Activated CD4-positive, alpha-beta T cell treated with anti-CD3 and anti-CD28 coated beads for 4 hours (primary cell): ENCODE measurements at places on chromosomes 6 and 20.
A peak's percentile ranks its signal among the peaks of the same experiment; 100 is the strongest.

GRCh38 chr6:49892280-49892679, 25.9 kb upstream of the CRISP1 start:
- no peak for DNase-seq

DNA sequence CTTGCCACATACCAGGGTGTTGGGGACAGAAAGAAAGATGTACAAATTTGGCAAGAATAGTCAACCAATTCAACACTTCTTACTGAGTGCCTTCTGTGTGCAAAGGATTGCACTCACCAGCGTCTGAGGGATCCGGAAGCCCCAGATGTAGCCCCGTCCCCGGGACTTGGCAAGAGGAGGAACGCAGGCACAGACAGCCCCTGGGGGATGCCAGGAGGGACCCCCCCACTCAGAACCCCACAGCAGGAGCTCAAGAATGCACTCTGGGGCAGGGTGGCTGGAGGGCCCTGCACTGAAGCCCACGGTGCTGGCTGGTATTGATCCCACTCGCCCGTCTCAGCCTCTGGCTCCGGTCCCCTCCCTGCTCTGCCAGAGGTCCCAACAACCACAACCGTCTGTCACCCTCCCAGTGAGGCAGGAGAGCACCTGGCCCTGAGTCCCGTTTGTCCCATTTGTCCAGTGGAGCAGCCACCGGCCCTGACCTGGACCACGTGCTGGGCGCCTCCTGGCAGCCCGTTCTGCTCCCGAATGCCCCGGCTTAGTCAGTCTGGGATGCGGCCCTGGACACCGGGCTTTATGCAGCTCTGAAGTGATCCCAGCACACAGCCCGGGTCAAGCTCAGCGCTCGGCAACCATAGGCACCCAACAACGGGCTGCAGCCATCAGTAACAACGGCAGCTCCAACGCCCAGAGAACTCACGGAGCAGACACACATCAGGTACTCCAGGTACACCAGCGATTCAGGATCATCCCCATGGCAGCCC, 128.7 kb downstream of the DLL1 start:
- DNase-seq = no peak

- DNase-seq = no peak
Measured at GRCh38 chr6:3290149-3290930, 31.6 kb downstream of the PSMG4 start.

DNA sequence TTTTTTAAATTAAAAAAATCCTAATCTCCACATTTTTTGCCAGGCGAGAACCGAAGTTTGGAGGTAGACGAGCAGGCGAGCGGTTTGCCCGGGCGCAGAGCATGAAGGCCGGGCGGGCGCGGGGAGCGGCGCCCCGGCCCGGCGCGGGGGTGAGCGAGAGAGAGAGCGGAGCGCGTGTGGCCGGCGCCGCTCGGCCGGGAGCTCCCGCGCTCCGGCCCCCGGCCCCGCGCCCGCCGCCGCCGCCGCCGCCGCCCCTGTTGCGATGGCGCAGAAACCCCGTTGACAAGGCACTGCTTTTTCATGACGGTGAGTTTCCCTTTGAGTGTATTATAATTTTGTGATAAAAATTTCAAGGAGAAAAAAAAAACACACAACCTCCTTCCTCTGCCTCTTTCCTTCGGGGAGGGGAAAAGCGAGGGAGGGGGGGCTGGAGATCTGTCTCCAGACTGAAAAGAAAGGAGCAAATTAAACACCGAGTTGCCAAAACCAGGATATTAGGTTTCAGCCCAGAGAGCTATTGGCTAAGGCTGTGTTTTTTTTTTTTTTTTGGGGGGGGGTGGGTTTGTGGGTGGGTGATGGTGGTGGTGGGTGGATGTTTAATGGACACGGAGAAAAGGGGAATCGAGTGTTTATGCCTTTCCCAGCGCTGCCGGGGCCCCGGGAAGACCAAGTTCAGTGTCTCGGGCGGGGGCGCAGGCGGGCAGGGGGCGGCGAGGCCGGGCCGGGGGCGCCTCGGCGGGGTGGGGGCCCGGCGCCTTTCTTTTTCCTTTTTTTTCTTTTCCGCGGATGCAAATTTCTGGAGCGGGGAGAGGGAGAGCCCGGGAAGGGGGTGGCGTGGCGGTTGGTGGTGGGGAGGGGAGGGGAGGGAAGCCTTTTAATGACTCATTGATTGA, at the start of gene BICRAL:
TSS of gene BICRAL (plus strand) at position 257 of the 893 bp plus-strand sequence. CDS start 39,971 bp downstream, outside the sequence.
- peak; percentile 70 for DNase-seq

GRCh38 chr6:30942338-30943060, 1.7 kb downstream of the MUCL3 start:
- no peak for DNase-seq

GRCh38 chr6:3119040-3119723, 671 bp downstream of the BPHL start:
- no peak for DNase-seq

DNA sequence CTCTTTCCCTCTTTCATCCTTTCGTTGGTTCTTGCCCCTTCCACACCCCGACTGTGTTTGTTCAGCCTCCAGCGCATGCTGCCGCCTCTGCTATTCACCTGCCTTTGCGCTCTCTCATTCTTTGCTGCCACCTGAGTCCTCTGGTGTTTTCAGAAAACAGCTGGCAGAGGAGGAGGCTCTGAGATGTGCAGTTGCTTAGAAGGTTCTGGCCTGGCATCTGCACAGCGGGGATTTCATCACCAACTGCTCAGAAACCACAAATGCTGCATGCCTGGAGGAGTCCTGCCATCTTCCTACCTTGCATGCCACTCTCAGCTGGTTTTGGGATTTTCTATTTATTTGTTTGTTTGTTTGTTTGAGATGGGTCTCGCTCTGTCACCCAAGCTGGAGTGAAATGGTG, 39.2 kb upstream of the CLDN20 start:
- DNase-seq = no peak

- DNase-seq = no peak
Measured at GRCh38 chr6:167349631-167350274, 24.9 kb downstream of the TTLL2 start.

- no peak for DNase-seq
Measured at GRCh38 chr6:53440336-53440945, 91.7 kb upstream of the ELOVL5 start.

GRCh38 chr6:134071846-134072245, 19.4 kb upstream of the SLC2A12 start:
- no peak for DNase-seq

DNA sequence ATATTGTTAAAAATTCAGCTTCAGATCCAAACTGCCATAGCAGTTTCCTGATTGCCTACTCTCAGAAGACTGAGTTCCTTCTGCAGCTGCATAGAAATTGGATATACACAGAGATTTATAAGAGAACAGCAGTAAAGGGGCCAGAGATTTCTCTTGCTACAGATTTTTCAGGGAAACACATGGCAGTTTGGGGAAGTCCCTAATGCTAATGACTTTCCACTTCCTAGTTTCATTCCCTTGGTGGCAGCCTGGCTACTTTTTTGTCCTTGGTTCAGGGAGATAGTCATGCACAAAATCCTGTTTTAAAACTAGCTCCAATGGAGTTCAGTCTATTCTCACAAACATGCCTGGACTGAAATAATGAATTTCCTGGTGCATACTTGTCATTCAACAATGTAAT, 125.3 kb upstream of the PLCB4 start:
- no peak for DNase-seq

GRCh38 chr6:55972091-55972490, 96.7 kb upstream of the BMP5 start:
- DNase-seq = no peak

- no peak for DNase-seq
Measured at GRCh38 chr6:131823276-131823902, 15.6 kb downstream of the ENPP1 start.

- no peak for DNase-seq
Measured at GRCh38 chr6:29967379-29968010, 25.2 kb downstream of the HLA-A start.

DNA sequence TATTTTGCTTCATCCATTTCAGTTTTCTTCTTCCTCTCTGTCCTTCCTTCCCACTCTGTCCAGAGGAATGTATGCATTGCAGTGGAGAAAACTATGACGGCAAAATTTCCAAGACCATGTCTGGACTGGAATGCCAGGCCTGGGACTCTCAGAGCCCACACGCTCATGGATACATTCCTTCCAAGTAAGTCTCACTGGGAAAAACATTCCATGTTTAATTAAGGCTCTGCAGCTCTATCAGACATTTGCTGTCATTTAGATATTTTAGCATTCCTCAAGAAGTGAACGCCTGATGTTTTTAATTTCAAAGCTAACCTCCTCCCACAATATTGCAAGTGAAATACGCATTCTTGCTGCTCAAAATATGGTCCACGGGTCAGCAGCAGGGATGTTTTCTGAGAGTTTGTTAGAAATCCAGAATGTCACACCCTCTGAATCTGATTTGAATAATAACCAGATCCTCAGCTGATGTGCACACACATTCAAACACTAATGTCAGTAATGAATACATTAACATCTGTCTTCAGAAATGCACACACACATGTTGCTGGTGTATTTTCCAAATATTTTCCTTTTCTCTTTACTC, 12.8 kb downstream of the PLG start:
- DNase-seq = no peak

DNA sequence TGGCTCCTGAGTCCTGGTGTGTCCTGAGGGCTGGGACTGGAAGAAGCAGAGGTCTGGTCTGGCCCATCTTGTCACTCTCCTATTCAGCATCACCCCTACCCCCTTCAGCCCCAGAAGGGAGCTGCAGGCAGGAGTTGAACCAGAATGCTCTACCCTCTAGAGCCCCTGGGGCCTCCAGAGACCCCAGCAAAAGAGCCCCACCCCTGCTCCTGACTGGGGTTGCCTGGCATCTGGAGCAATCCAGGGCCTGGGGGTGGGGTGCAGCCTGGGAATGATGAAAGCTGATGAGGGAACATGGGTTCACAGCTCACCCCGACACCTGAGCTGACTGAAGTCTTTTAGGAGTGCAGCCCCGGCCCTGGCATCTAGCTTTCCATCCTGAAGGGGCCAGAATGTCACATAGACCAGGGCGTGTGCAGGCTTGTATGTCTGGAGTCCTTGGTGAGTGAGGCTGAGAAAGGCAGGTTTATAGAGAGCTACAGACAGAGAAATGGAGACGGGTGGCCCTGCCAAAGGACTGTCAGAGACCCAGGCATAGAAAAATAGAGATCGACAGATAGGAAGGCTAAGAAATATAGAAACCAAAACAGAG, 12.2 kb downstream of the FGD2 start:
- DNase-seq = no peak

GRCh38 chr6:35044761-35045421, 96.2 kb downstream of the TCP11 start:
- DNase-seq = no peak

DNA sequence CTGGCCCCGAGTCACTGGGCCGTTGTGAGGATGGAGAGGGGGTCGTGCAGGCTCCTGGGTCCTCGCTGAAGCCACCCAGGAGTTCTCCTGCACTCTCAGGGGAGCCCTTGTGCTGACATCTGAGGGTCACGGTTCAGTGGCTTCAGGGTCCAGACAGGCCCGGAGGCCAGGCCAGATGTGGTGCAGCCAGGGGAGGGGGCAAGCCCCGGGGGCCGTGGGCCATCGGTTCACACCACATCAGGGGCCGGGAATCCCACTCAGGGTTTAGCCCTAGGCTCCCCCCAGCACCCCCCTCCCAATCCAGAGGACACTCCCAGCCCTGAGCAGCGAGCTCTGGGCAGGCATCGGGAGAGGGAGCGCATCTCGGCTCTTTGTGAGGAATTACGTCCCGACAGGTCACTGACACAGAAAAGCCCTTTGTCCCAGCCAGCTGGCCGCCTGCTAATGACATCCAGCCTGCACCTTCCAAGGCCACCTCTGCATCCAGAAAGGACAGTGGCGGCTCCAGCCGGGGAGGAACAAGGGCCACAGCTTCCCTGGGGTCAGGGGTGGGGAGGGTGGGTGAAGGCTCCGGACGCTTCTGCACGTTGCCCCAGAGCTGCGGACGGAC, 6.4 kb upstream of the CHRNA4 start:
- DNase-seq = no peak

DNA sequence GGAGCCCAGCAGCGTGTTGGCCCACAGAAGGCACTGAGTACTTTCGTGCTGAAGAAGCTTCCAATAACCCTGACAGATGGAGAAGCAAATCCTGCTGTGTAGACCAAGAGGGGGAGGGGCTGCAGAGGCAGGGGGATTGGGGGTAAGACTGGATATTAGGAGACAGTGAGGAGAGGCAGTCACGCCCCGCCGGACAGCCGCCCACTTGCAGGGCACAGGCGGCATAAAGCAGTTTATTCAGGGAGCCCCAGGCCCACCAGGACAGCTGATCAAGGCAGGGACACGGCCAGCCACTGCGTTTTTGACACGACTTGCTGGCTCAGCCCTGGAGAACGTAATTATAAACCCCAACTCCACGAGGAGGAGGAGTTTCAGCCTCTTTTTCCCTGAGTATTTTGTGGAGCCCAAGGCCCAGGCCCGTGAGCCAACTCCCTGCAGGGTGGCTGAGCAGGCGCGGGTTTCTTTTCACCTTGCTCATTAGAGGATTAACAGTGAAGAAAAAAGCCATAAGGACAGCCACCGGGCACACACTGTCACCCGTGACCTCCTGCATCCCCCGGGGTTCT, 177.9 kb downstream of the TFAP2C start:
- DNase-seq = no peak

DNA sequence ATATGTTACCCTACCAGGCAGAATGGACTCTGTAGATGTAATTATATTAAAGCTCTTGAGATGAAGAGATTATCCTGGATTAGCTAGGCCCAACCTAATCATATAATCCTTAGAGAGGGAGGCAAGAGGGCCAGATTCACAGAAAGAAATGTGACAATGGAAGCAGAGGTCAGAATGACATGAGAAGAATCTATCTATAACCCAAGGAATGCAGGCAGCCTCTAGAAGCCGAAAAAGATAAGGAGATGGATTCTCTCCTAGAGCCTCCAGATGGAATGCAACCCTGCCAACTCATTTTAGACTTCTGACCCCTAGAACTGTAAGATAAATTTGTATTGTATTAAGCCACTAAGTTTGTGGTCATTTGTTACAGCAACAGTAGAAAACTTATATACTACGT, 12.3 kb downstream of the PXT1 start:
- no peak for DNase-seq

DNA sequence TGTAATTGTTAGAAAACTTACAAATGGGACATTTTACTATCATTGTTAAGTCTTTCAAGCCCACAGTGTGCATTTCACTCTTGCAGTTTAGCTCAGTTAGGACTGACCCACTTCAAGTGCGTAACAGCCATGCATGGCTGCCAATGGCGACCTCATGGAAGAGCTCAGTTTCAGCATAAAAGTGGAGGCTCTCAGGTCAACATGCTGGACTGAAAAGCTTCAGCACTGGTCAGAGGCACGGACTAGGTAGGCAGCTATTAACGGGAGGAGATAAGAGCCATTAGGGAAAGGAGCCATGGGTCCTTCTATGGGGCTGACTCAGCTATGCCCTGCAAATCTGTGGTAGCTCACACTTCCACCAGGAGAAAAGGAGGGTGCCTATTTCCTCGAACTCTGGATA, 101.8 kb downstream of the TTLL2 start:
- DNase-seq = no peak

- no peak for DNase-seq
Measured at GRCh38 chr6:164929408-164929977, 379.9 kb downstream of the C6orf118 start.

GRCh38 chr6:161100072-161100471, 108.5 kb downstream of the MAP3K4 start:
- no peak for DNase-seq

- no peak for DNase-seq
Measured at GRCh38 chr6:113178349-113178748, 678.8 kb upstream of the MARCKS start.

- no peak for DNase-seq
Measured at GRCh38 chr6:27205375-27206278, 41.9 kb upstream of the PRSS16 start.

- no peak for DNase-seq
Measured at GRCh38 chr6:42423244-42423643, 28.5 kb downstream of the TRERF1 start.
